ENCODE measurements at places on chromosomes 2 and 18.
A peak's percentile ranks its signal among the peaks of the same experiment; 100 is the strongest.

GRCh38 chr2:227862227-227862740 lies 9.1 kb upstream of the DAW1 start:
- no peak for DNase-seq

GRCh38 chr2:150370561-150370960 lies 116.9 kb downstream of the RND3 start:
- no peak for DNase-seq

DNA sequence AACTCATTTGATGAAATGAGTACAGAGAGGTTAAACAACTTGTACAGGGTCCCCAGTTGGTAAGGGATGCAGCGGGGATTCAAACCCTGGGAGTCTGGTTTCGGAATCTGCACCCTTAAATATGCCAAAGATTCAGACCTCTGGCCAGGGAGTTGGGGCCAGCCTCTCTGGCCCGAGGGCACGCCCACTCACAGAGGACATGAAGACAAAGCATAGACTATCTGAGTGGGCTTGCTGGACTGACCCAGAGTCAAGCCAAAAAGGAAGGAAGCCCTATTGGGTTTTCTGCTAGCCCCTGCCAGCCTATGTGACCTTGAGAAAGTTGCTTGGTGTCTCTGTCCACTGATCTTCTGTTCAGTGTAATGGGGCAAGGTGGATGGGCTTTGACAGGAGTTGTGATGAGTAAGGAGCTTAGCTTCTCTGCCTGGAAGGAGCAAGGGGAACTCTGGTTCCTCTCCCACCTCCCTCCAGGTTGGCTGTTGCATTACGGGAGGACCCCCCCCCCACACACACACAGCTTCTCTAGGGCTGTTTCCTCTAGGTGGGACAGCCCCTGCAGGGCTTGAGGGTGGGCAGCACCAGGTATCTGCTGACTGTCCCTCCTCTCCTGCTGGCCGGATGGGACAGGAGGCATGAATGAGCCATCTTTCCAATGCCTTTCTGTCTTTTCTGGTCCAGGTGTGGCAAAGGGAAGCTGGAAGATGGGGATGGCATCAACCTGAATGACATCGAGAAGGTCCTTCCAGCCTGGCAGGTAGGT lies 131.3 kb downstream of the CTIF start:
- DNase-seq, result no peak

DNA sequence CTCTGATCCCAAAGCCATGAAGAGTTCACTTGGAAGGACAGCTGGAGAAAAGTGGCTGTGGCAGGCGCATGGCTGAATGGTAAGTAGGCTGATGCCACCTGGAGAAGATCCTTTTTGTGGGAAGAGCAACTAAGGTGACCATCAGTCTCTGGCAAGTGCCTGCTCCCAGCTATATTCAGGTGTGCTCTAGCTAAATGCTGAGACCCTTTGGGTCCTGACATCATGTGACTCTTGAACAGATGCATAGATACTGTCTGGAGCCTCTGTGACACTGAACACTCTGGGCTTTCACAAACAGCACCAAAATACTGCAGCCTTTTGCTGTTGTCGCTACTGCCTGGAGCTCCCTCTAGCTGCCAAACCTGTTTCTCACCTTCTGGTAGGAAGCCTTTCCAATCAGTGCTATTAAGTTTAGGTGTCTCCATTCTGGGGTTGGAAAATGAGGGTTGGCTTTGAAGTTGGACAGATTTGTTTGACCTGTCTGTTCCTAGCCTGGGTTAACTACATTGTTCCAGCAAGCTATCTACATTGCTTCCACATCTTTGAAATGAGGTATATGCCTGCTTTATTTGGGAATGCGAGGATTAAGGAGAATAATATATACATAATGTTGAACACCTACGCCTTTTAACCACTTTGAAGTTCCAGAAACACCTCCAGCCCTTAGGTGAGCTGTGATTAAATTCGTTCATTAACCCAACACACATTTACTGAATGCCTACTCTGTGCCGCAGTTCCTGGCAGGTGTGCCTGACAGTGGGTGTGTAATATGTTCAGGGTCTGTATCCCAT lies 3.1 kb downstream of the EGR4 start:
- no peak for DNase-seq

GRCh38 chr2:8394131-8394530 lies 287.7 kb upstream of the ID2 start:
- DNase-seq, result no peak

GRCh38 chr2:169808221-169808620 lies 9.6 kb downstream of the SSB start:
- DNase-seq, result no peak

- DNase-seq, result no peak
These were observed 4.3 kb downstream of the CASP8 start for GRCh38 chr2:201264472-201265173.

DNA sequence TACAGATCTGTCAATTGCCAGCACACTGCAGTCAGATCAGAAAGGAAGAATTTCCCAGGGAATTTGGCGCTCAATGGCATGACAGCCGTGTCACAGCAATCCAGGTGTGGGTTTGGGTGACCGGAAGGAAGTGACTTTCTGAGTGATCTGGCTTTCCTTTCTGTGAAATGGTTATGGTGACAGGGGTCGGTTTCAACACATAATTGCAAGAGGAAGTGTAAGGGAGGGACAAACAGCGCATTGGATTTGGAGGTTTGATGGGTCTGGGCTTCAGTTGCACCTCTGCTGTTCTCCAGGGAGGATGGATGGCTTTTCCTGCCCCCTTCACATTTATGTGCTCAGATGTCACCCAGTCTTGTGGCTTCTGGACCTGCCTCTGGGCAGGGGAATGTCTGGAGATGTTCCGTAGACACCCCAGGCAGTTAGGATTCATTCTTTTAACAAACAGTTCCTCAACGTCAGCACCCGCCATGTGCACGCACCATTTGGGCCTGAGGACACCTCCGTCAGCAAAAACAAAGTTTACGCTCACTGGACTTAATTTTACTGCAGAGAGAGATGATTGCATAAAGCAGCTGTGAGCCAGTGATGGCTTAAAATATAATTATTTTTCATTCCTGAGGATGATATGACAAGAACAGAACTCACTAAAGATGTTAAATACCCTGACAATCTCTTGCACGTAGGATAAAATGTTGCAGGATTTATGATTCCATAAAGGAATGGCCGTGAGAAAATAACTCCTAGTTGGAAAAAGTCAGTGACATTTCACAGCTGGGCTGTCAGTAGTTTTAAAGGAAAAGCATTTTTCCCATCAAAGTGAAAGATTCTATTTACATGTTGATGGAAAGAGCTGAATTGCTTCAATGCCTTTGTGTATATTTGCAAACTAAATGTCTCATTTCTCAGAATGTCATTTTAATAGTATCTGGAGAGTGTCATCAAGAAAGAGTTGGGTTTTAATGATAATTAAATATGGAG lies 36.9 kb downstream of the MBP start:
- DNase-seq, result no peak

- no peak for DNase-seq
These were observed 83.0 kb downstream of the STPG4 start for GRCh38 chr2:47072018-47072691.

GRCh38 chr18:6942742-6943141 lies 174.9 kb downstream of the LAMA1 start:
- no peak for DNase-seq

- DNase-seq, result no peak
These were observed 115.5 kb upstream of the GLI2 start for GRCh38 chr2:120620025-120620793.

- no peak for DNase-seq
These were observed 1.6 kb downstream of the CD8A start for GRCh38 chr2:86788881-86789686.

DNA sequence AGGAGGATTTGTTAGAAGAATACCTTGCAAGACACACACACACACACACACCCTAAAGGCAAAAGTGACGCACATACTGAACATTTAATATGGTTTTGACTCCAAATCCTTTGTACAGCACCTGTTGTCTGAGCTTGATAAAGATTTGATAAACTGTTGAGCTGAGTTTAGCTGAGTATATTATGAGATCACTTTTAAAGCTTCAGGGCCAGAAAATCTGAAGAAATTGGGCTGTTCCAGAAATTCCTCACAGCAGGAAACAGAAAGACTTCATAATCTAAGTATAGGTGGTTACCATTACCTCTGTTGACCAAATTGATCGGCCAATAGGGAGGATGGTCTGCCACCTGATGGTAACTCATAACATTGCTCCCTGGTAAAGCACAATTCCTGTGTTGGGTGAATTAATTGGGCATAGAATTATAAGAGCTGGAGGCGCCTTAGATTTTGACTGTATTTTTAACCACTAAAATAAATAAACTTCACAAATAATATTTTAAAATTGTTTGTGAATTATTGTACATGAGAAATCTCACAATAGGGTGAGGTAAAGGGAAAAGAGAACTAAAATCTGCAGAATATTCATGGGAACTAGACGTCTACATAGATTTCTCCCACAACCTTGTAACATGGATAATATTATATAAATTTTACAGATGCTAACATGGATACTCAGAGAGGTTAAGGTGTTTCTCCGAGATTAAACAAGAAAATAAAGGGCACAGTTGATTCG lies 21.8 kb upstream of the RPIA start:
- DNase-seq, result no peak

DNA sequence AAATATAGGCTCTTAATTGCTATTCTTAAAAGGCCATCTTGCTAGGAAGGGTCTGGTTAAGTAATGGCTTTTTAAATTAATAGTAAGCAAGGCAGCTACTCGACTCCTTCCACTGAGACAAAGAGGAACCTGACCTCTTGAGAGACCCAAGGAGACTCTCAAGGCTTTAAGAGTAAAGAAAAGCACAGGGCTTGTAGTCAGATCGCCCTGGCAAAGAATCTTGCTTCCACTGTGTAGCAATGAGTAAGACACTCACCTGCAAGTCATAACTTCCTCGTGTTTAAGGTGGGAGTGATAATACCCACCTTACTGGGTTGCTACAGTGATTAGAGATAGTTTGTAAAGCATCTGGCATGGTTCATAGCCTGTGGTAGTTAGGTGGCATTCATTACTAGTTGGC lies 274.5 kb downstream of the TSN start:
- no peak for DNase-seq

GRCh38 chr2:73896362-73897239 lies 3.8 kb downstream of the ACTG2 start:
- DNase-seq, result no peak

DNA sequence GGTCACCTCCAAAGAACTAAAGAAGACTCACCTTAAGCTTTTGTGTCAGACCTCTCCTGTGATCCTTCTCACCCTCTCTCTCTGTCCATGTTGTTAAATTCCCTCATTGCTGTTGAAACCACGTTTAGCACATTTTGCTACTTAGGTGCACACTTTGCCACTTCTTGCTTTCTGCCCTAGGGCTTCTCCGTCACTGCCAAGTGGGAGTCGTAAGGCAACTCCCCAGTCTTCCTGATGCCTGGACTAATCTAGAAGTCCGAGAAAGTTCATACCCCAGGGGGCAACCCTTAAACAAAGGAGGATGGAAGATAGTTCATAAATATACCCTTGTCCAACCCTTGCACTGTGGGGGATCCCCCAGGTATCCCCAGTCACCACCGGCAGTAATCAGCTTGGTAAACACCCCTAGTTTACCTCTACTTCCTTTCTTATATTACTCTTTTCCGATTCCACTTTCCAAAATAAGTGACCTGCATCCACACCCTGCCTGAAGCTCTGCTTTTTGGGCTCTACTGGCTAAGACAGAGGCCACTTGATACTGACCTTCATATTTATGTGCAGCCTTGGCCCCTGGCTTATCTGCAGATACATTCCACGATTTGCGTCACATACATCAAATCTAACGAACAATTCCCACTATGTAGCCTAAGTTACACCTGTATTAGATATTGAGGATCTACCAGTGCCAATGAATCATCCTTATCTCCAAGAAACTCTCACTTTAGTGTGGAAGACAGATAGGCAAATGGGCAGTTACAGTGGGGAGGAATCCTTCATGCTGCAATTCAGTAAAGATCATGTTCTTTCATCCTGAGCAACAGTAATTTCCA lies 776.2 kb downstream of the RNF144A start:
- no peak for DNase-seq

- no peak for DNase-seq
These were observed 168.0 kb downstream of the SPP2 start for GRCh38 chr2:234218266-234219045.

DNA sequence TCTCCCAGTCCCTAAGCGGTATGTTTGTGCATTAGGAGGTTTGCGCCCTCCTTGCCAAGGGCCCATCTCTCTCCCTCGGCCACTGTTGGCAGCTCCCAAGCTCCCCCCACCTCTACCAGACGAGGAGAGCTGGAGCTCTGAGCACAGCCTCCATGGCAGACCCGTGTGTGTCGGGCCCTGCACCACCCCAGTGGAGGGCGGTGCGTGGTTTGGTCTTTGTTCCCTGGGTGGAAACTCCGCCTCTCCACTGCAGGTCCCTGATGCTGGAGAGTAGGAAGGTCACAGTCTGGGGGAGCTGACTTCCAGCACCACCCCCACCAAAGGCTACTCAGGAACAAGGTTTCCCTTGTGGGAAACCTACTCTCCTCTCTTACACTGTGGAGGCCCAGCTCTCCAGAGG lies 162.6 kb upstream of the FHL2 start:
- no peak for DNase-seq

- DNase-seq, result no peak
These were observed 17.5 kb downstream of the GPR55 start for GRCh38 chr2:230907361-230908091.

GRCh38 chr2:33804155-33804554 lies 205.1 kb upstream of the FAM98A start:
- no peak for DNase-seq

GRCh38 chr2:127776122-127776780 lies 34.7 kb downstream of the WDR33 start:
- no peak for DNase-seq

GRCh38 chr2:216057688-216058193 lies 23.9 kb downstream of the PECR start:
- DNase-seq, result peak; percentile 45

DNA sequence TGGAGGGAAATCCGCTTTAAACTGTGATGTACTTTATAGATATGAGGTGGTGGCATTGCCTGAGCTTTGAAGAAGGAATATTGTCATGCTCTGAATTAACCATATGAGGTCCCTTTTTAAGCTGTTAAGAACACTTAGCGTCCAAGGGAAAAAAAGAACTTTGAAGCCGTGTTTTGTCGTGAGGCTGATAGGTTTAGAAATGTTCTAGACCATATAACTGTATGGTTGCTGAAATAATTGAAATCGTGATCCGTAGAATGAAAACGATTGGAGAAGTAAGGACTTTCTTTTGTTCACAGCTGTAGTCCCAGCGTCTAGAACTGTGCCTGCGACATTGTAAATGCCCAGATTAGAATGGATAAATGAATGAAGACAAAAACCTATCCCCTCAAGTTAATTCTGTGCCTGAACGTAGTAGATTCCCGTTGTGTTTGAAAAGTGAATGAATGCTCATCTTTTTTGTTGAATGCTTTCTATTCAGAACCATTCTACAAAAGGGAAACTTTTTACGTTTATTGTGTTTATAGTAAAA lies 1.5 kb downstream of the SMCHD1 start:
- DNase-seq, result no peak

DNA sequence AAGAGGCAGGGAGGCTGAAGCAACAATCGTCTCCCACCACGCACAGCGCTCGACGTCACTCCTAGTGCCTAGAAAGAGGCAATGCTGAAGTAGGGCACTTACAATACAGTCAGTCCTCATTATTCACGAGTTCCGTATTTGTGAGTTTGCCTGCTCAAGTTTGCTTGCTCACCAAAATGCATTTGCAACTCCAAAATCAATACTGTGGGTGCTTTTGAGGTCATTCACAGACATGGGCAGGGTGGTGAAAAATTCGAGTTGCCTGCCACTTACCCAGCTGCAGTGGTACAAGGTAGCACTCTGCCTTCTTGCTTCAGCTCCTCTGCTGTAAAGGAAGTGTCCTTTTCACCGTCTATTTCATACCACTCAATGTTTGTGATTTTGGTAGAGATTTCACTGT lies 113.7 kb upstream of the NCK2 start:
- DNase-seq, result no peak

Measured in activated T-helper 1 cell treated with Interleukin-2 at 50 U/mL for 16 hours (primary cell).